ENCODE measurements at places on chromosomes 12 and 14. TPM values are rescaled to one million over a fixed set of nuclear protein-coding genes. Genes with fewer than 3 reads are reported as not detected.
A peak's percentile ranks its signal among the peaks of the same experiment; 100 is the strongest.

DNA sequence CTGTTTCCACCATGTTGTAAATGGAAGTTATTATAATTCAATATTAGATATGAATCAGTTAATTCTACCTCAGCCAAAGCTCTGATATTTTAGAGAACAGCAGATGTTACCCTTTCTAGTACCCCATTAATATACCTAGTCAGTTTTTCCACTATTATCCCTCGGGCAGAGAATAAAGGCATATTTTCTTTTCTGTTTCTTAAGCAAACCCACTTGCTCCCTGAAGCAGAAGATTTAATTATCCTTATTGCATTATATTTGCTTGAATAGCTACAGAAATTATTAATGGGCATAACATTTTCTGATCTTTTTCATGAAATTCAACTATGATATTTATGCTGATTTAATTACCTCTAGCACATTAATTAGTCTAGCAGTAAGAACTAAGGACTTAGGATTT lies 832.9 kb upstream of the FBXO33 start:
- DNase-seq, result no peak
- H3K4me3 ChIP-seq, result no peak overlapping the region
- no peaks in the 10 kb centered on the region for H3K36me3 ChIP-seq
- no peaks in the 10 kb centered on the region for H3K27me3 ChIP-seq
- no peak overlapping the region for H3K27ac ChIP-seq
- no peaks in the 10 kb centered on the region for H3K4me1 ChIP-seq

GRCh38 chr14:32559590-32559989 lies 230.5 kb downstream of the AKAP6 start:
- DNase-seq, result no peak
- peaks cover 3% of the 10 kb centered on the region for H3K4me1 ChIP-seq
- H3K4me3 ChIP-seq, result no peak overlapping the region

GRCh38 chr12:104534162-104534856 lies 77.6 kb downstream of the CHST11 start:
- H3K4me1 ChIP-seq, result peaks cover 18% of the 10 kb centered on the region
- H3K27ac ChIP-seq, result peak overlapping the region; percentile 3
- peak; percentile 16 for DNase-seq
- no peaks in the 10 kb centered on the region for H3K27me3 ChIP-seq
- H3K36me3 ChIP-seq, result no peaks in the 10 kb centered on the region

SLC6A15 gene
- not detected for total RNA-seq

DNA sequence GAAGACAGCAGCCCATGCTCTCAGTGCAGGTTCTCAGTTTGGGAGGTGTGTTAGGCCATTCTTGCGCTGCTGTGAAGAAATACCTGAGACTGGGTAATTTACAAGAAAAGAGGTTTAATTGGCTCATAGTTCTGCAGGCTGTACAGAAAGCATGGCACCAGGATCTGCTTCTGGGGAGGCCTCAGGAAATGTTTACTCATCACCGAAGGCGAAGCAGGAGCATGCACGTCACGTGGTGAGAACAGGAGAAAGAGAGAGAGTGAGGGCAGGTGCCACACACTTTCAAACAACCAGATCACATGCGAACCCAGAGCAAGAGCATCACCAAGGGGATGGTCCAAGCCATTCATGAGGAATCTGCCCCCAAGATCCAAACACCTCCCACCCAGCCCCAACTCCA lies 9.0 kb upstream of the LRP6 start:
- H3K36me3 ChIP-seq, result no peaks in the 10 kb centered on the region
- no peaks in the 10 kb centered on the region for H3K4me1 ChIP-seq
- no peak for DNase-seq
- H3K27me3 ChIP-seq, result no peaks in the 10 kb centered on the region
- H3K4me3 ChIP-seq, result no peak overlapping the region

ASCL1 gene
- not detected for total RNA-seq

- no peak for DNase-seq
- H3K4me3 ChIP-seq, result no peak overlapping the region
- H3K36me3 ChIP-seq, result no peaks in the 10 kb centered on the region
- H3K27me3 ChIP-seq, result no peaks in the 10 kb centered on the region
- H3K27ac ChIP-seq, result no peak overlapping the region
- no peaks in the 10 kb centered on the region for H3K4me1 ChIP-seq
These were observed 104.7 kb upstream of the RTL1 start for GRCh38 chr14:101008196-101008595.

KCNC2 gene
- not detected for total RNA-seq

DNA sequence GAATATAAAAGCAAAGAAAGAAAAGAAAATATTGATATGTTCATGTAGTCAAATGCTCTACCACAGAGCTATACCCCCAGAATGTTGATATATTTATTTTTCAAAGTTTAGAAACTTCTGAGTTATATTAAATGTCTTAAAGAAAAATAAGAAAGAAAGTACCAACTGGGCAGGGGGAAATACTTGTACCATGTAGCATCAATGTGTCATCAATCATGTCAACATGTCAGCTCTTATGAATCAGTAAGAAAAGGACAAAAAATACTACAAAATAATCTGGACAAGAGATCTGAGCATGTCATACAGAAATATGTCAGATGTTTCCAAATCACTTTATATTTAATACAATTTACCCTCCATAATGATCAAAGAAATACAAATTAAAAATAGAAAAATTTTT lies 595.1 kb upstream of the ATP2B1 start:
- no peak overlapping the region for H3K4me3 ChIP-seq
- H3K27me3 ChIP-seq, result no peaks in the 10 kb centered on the region
- no peaks in the 10 kb centered on the region for H3K36me3 ChIP-seq
- no peak for DNase-seq
- no peak overlapping the region for H3K27ac ChIP-seq

DNA sequence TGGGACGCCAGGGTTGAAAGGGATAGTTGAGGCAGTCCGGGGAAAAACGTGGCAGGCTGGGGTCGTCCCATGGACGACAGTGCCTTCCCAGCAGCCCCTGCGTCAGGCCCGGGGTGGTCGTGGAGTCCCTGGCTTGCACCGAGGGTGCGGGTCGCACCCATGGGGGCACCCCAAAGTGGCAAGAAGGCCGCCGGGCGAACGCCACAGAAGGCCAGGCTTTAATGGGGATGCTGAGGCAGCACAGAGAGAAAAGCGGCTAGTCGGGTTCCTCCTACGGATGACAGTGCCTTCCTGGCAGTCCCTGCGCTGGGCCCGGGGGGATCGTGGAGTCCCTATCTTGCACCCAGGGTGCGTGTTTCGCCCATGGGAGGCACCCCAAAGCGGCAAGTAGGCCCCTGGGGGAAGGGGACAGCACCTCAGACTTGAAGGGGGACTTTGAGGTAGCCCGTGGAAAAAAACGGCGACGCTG lies 158.6 kb upstream of the ALG10B start:
- H3K36me3 ChIP-seq, result no peaks in the 10 kb centered on the region
- H3K4me3 ChIP-seq, result no peak overlapping the region
- H3K27me3 ChIP-seq, result no peaks in the 10 kb centered on the region
- DNase-seq, result no peak
- no peaks in the 10 kb centered on the region for H3K4me1 ChIP-seq
- H3K27ac ChIP-seq, result no peak overlapping the region

- DNase-seq, result no peak
- H3K4me1 ChIP-seq, result peaks cover 32% of the 10 kb centered on the region
- H3K4me3 ChIP-seq, result no peak overlapping the region
- H3K36me3 ChIP-seq, result no peaks in the 10 kb centered on the region
- H3K27me3 ChIP-seq, result no peaks in the 10 kb centered on the region
These were observed 62.5 kb downstream of the ITPR2 start for GRCh38 chr12:26770239-26771070.

DNA sequence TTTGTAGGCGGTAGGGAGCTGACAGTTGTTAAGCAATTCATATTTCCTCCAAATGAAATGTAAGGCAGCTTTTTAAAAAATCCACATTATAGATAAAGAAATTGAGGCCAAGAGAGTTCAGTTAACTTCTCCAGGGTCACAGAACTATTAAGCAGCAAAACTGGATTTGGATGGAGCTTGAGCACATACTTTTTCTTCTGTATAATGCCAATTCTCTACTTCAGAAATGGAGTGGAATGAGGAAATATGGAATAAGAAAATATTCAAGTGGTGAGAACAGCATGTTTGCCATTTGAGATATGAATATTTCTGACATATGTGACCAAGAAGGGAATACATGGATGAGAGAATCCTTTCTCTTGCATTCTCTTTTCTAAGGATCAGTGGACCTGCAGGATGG lies 233.1 kb downstream of the FOXG1 start:
- H3K4me3 ChIP-seq, result no peak overlapping the region
- H3K27me3 ChIP-seq, result no peaks in the 10 kb centered on the region
- no peak overlapping the region for H3K27ac ChIP-seq
- no peak for DNase-seq
- H3K4me1 ChIP-seq, result no peaks in the 10 kb centered on the region

PLEKHD1 gene
- total RNA-seq, result under 0.01 TPM

REM2 gene
- total RNA-seq, result not detected

DNA sequence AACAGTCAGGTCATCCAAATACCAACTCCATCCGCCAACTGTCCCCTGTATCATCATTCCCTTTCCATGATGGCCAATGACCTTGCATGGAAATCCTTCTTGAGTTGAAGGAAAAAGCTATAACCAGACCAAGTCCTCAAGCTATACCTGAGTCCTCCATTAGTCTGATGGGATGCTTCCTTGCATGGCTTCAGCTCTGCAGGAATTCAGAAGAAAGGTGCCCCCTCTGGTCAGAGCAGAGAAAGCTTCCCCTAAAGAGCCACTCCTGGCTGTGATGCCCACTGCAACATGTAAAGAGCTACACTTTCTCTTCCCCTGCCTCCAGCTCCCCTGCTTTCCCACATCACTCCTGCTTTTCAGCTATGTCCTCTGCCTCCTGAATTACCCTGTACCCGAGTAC lies 43.1 kb upstream of the FKBP4 start:
- H3K27ac ChIP-seq, result no peak overlapping the region
- no peaks in the 10 kb centered on the region for H3K36me3 ChIP-seq
- H3K4me1 ChIP-seq, result peaks cover 4% of the 10 kb centered on the region
- no peaks in the 10 kb centered on the region for H3K27me3 ChIP-seq

DNA sequence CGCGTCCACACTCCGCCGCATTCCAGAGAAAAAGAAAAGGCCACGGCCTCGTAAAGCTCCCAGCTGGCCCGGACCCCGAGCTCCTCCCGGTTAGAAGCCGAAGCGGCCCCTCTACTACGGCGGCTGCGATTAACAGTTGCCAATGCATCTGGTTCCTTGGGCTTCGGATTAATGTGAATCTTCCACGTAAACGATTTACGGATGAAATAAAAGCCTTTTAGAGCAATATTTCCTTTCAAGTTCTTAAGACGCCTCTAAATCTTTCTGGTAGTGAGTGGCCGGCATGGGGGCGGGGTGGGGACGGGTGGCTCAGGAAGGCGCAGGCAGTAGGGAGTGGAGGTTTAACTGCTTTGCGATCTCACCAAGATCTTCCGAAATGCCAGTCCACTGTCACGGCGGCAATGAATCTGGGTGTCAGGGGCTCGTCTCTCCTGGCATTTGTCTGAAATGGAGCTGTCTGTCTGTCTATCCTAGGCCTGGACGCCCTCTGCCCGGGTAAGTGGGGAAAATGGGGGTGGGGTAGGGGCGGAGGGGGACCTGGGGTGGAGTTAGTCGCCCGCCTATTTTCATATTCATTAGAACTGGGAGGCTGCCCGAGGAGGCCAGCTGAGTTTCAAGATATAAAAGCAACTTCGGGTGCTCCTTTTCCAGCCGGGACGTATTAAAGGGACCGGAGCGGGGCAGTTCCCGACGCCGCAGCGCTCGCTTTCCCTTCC lies 413 bp upstream of the ALX1 start:
- no peaks in the 10 kb centered on the region for H3K36me3 ChIP-seq
- H3K4me3 ChIP-seq, result no peak overlapping the region
- H3K27ac ChIP-seq, result no peak overlapping the region

GRCh38 chr14:79144896-79145295 lies 974.7 kb downstream of the NRXN3 start:
- DNase-seq, result no peak
- H3K36me3 ChIP-seq, result no peaks in the 10 kb centered on the region
- no peak overlapping the region for H3K4me3 ChIP-seq
- H3K4me1 ChIP-seq, result no peaks in the 10 kb centered on the region
- H3K27me3 ChIP-seq, result no peaks in the 10 kb centered on the region
- H3K27ac ChIP-seq, result no peak overlapping the region

DNA sequence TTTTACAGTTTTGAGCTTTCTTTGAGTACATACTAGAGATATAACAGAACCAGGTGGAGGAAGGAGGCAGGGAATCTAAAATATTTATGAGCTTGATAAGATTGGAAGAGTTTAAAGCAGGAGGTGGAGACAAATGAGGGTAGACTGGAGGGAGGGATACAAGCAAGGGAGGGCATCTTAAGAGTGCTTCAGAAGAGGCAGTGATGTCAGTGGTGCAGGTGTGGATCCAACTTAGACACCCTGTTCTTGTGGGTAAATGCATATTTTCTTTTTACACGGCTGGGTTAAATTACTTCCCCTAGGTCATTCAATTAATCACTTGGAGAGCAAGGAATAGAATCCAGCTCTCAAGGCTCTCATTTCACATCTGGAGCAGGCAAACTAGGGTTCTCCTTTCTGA lies 146.1 kb upstream of the LRIG3 start:
- no peaks in the 10 kb centered on the region for H3K36me3 ChIP-seq
- no peak overlapping the region for H3K27ac ChIP-seq
- H3K4me1 ChIP-seq, result no peaks in the 10 kb centered on the region
- DNase-seq, result no peak

GRCh38 chr14:51473808-51474565 lies 177.7 kb upstream of the FRMD6 start:
- H3K27me3 ChIP-seq, result no peaks in the 10 kb centered on the region
- H3K4me3 ChIP-seq, result no peak overlapping the region
- H3K4me1 ChIP-seq, result peaks cover 13% of the 10 kb centered on the region
- peak overlapping the region; percentile 61 for H3K27ac ChIP-seq

DNA sequence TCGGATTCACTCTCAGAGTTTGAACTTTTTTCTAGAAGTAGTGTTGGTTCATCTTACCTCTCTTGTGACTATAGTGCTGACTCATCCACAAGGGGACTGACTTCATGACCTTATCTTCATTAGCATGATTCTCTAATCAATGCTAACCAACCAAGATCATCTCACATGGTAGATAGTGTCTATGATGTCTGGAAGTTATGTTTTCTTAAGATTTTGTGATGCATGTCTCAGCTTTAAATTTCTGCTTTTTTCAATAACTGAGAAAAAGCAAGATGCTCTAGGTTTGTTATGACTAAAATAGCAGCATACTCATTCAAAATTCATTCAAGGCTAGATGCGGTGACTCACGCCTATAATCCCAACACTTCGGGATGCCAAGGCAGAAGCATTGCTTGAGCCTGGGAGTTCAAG lies 12.3 kb upstream of the SLC35E3 start:
- no peak overlapping the region for H3K4me3 ChIP-seq
- H3K27me3 ChIP-seq, result no peaks in the 10 kb centered on the region
- H3K27ac ChIP-seq, result no peak overlapping the region

GRCh38 chr12:27824126-27824842 lies 44.2 kb upstream of the MANSC4 start:
- no peak for DNase-seq
- H3K36me3 ChIP-seq, result no peaks in the 10 kb centered on the region
- peaks cover 15% of the 10 kb centered on the region for H3K4me1 ChIP-seq
- H3K27me3 ChIP-seq, result no peaks in the 10 kb centered on the region

DNA sequence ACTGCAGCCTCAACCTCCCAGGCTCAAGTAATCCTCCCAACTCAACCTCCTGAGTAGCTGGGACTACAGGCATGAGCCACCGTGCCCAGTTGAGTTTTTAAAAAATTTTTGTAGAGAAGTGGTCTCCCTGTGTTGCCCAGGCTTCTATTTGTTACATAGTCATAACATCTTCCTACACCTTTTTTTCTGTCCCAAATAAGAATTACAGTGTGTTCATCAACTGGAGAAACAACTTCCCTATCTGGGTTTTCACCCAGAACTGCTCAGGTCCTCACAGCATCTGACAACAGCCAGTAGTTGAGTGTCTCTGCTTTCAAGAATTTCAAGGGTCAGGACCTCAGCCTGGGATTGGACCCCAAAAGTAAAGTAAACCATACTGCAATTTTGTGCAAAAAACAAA lies 235.2 kb upstream of the AMIGO2 start:
- H3K36me3 ChIP-seq, result no peaks in the 10 kb centered on the region
- H3K27me3 ChIP-seq, result no peaks in the 10 kb centered on the region
- H3K27ac ChIP-seq, result no peak overlapping the region
- H3K4me1 ChIP-seq, result peaks cover 35% of the 10 kb centered on the region
- no peak overlapping the region for H3K4me3 ChIP-seq

MFAP5 gene
- 33.0 TPM for total RNA-seq
